ENCODE measurements at places on chromosomes 5 and 9.

DNA sequence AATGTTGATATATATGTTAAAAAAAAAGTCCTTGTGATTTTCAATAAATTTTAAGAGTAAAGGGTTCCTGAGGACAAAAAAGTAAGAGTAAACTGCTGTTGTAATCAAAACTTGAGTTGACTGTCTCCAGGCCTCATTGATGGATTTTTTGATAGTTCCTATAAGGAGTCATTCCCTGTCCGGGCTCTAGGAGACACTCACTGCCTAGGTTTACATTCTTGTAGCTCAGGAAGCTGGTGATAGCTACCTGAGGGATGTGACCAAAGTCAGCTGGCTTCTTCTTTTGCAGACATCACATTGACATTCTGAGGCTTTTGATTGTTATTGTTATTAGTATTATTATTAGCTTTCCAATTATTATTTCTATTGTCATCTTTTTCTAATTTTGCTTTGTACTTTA lies 116.5 kb upstream of the FBXL7 start:
- no peak for DNase-seq

DNA sequence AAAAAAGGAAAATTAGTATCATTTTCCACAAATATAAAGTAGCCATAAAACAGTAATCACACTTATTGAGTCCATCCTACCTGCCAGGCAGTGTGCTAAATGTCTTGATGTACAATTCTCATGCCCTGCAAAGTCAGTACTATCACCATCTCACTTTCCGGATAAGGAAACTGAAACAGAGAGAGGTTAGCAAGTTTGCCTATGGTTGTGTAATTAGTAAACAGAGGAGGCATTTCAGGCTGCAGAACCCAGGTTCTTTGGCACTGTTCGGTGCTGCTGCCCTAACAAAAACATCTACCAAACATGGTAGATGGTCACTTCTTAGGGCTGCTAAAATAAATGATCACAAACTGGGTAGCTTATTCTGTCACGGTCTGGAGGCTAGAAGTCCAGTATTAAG lies 22.6 kb downstream of the PLAC8L1 start:
- DNase-seq, result no peak

DNA sequence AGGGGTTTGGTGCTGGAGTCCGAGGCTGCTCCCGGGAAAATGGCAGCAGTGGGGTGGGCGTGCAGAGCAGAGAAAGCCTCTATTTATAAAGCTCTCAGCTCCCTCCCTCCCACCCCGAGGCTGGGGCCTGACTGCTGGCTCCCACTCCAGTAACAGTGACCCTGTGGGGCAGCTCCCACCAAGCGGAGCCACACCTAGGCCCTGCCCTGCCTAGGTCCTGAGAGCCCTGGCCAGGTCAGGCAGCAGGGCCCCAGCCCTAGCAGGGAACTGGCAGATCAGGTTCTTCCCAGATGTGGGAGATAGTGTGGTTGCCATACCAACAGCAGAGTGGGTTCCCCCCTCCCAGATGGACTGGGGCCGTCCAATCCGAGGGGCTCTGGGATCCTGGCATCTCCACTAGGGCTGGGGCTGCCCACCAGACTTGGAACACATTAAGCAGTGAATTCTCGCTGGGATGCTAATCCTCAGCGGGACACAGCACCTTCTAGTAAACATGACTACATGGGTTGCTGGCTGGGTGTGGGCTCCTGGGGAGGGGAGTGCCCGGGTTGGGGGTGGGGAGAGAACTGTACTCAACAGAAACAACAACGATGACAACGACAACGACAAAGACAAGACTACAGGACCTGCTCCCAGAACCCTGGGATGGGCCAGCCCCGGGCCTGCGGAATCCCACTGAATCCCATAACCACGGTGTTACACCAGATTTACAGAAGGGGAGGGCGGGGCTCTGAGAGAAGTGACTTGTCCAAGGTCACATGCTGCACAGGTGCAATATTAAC lies 1.5 kb downstream of the SH3GLB2 start:
- no peak for DNase-seq

DNA sequence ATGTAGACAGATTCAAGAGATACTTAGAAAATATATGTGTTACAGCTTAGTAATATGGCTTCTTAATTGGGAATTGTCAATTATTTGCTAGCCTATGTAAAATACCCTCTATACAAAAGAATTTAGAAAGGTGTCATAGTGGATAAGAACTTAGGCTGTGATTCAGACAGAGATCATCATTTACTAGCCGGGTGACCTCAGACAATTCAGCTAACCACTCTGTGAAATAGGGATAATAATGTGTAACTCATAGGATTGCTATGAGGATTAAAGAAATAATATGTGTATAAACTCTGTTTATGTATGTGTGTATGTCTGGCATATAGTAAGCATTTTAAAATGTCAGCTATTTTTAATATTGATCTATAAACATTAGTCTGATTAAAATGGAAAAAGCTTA lies 5.9 kb upstream of the LARS1 start:
- no peak for DNase-seq

DNA sequence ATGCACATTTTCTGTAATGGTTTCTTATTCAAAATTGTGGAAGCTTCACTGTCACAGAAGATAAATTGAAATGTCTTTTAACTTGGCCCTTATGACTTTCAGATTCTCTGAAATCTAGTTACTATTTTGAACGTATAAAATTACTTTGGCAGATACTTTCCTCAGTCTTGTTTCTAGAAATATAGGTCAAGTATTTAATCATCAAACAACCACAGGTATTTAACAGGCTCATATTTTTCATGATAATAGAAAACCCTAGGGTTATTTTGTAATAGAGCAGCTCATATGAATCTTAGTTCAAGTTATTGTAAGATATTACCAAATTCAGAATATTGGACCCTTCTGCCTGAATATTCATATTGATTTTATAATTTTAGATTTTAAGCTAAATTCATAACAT lies 236.0 kb upstream of the CDH18 start:
- DNase-seq, result no peak

DNA sequence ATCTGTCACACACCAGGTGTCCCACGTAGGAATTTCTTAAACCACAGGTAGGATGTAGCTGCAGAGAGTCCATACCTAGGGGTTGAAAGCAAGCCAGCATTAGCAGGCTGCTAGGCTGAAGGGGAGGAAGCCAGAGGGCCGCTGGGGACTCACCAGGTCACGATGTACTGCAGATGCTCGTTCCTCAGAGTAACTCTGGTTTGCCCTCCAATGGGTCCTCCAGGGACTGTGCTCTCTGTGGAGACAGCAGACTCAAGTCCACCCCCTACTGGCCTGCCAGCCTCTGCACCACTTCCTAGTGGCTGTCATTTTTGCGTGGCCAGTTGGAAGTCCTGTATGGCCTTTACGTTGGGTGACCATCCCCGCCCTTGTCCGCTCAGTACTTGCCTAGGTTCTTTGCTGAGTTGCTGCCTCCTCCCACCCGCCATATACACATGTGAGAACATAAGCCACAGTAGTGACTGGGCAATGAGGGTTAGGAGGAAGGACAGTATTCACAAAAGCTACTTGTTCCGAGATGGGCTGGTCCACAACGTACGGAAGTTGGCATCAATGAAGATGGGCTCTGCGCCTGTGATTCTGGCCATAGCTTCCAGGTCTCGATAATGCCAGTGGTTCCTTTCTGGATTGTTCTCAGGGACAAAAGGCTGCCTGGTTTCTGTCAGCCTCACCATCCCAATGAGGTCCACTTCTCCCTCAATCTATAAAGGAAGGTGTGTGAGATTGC lies 4.1 kb downstream of the RPL7A start:
- DNase-seq, result no peak

DNA sequence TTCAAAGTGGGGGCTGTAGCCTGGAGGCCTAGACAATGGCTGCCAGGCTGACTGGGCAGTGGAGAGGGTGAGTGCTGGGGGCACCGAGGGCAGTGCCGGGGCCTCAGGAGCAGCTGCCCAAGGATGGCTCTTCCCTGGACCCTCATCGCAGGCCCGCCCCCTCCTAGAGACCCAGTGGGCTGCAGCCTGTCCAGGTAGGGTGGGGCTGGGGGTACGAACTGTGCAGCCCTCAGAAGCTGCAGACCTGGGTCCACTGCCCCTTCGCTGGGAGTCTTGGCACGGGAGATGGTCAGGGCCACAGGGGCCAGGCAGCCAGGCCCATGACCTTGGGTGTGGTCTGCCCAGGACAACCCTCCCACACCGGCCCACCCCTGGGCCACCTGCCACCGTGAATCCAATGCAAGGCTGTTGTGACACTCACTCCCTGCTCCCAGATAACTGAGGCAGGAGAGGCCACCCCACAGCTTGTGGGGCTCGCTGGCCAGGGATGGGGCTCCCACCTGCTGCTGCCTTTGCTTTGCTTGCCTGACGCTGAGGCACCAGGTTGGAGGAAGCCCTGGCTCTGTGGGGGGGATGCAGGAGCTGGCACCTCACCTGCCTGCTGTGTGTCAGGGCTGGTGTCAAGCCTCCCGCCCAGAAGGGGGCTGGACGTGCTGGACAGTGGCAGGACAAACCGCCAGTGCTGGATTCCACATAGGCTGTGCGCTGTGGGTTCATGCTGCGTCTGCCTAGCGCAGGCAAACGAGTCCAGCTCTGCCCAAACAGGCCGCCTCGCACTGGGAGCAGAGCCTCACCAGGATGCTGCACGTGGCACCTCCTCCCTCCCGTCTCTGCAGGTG lies 23.1 kb upstream of the SLC9A3 start:
- DNase-seq, result no peak

DNA sequence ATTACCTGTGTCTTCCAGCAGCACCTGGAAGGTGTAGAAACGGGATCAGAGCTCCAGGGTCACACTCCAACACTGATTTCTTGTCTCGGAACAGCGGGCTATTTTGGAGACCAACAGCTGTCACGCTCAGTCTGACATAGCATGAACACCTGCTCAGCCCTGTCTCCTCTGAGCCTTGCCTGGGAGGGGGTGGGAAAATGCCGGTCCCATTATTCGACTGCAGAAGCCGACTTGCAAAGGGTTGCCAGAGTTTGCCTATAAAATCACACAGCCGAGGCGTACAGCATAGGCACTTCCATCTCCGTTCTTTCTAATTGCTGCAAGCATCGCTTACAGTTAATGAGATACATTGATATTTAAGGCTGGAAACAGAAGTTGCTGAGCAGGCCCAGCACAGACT lies 300.8 kb upstream of the MSX2 start:
- no peak for DNase-seq

GRCh38 chr5:14884062-14884612 lies 12.6 kb upstream of the ANKH start:
- no peak for DNase-seq

GRCh38 chr5:31806561-31806960 lies 167.6 kb downstream of the PDZD2 start:
- DNase-seq, result no peak

DNA sequence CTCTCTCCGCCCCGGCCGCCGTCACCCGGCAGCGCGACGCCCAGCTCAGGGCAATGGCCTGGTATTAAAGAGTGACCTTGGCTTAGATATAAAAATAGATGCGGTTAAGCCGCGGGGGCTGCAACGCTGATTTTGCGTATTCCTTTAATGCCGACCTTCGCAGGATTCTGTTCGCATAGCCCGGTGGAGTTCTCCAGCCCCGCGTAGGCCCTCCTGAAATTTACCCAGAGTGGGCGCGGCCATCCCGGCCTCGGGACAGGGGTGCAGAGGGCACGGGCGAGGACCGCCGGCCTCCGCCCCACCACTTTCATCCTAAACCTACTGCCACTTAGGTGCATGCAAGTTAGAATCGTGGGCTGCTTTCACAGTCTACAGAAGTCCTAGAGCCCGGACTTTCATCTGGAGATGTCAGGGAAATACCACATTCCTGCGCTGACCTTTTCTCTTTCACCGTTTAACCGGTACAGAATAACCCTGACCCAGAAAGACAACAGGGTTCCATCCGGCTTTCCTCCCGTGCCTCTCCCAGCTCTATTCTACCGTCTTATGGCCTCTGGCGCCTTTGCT lies 492 bp upstream of the FAM169A start:
- no peak for DNase-seq

Measured in T follicular helper cell (primary cell).